ENCODE measurements at places on chromosomes 7 and 10.

DNA sequence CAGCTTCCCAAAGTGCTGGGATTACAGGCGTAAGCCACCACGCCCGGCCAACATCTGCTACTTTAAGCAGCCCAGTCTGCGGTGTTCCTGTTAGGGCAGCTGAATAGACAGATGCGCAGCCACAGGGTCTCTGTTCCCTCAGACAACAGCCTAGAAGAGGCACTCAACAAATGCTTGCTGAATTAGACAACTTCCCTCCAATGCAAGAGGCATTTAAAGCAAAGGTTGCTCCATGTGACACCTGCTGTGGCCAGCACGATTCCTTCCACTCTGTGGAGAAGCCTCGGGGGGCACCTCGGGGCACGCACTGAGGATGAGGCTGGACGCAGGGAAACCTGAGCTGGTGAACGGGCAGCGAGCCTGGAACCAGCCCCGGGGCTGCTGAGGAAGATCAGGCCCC, 237.8 kb downstream of the MAD1L1 start:
- DNase-seq: no peak

DNA sequence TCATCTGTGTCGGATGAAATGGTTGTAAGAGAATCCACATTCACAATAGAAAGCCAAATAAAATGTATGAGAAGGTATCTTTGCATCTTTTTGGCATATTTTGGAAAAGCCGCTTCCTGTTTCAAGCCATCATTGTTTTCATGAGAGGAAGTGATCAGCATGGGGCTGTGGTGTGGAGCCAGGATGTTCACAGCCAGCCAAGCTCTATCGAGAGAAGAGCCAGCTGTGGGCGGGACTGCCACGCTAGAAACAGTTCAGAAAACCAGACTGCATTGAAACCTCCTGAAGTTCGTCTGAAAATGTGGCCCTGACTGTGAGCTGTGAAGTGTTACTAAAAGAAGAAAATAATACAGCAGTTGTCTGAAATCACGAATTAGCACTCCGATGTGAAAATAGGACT, 21.2 kb upstream of the NPS start:
- no peak for DNase-seq

DNA sequence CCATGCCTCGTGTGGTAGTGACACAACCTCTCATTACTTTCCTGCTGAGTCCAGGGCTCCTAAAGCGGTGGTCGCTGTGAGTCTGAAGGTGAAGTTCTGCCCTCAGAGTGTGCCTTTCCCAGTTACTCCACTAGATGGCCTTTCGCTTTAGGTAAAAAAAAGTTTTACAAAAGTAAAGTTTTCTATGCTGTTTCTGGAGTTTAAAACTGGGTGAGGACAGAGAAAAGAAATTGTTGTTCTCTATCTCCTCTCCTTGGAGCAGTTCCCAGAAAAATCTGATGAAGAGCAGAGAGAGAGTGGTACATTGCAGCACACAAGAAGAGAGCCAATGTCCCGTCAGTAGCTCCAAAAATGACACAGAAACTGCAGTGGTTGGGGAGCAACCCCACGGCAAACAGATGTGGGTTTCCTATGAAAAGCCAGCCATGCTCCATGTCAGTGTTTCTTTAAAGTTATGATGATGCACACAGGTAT, 257.1 kb downstream of the GLI3 start:
- no peak for DNase-seq

DNA sequence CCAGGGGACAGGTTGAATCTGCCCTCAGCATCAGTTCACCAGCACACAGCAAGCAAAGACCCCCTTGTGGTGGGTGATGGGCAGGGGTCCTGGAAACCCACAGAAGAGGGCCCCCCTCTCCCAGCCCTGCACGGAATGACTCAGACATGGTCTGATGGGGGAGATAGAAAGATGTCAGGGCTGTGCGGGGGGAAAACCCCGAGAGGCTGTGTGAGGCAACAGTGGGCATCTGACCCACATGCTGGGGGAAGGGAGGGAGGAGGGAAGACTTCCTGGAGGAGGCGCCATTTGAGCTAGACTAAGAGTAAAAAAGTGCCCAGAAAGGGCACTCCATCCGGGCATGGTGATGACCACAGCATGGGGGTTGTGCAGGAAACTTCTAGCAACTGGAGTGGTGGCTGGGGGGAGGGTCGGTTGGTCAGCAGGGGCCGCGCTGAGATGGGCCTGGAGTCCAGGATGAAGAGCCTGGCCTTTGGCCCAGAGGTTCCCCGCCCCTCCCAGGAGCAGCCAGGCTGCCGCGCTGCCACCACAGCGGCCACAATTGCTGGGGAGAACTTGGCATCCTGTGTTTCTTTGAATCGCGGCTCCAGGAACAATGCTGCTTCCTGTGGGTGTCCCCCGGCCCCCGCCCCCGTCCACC, 2.5 kb downstream of the LFNG start:
- DNase-seq: no peak

GRCh38 chr10:778626-779330, 89.3 kb upstream of the DIP2C start:
- DNase-seq: no peak

DNA sequence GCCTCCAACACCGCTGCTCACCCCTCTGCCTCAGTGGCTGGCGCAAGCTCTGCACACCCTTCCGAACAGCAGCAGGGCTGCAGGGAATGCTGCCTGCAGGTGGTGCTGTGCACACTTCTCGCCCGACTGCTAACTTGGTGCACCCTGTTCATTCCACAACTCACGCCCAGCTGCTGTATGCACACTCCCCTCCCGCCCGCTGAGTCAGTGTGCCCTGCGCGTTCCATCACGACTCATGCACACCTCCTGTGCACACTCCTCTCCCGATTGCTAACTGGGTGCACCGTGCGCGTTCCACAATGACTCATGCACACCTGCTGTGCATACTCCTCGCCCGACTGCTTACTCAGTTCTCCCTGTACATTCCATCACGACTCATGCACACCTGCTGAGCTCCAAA, 21.5 kb downstream of the ADARB2 start:
- DNase-seq: peak; percentile 12

GRCh38 chr7:116277070-116277469, 66.7 kb downstream of the TES start:
- DNase-seq: no peak

DNA sequence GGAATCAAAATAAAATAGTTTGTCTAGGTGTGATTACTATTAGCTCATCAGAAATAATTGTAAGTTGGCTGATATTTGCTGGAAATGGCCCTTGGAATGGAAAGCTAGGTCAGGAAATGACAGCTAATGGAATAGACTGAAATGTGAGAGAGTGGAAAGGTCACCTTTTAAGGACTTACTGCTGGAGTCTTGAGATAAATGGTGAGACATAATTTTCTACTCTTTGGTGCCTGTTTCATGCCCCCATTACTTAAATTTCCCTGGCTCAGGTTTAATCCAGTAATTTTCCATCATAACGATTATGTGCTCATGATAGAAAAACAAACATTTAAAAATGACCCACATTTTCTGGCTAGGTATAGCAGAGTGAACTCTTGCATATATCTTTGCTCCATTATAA, 123.6 kb downstream of the ADAM22 start:
- DNase-seq: no peak

- no peak for DNase-seq
Measured at GRCh38 chr7:44152971-44153947, 12.1 kb upstream of the MYL7 start.

GRCh38 chr7:50562136-50562535, 3.1 kb downstream of the DDC start:
- no peak for DNase-seq

DNA sequence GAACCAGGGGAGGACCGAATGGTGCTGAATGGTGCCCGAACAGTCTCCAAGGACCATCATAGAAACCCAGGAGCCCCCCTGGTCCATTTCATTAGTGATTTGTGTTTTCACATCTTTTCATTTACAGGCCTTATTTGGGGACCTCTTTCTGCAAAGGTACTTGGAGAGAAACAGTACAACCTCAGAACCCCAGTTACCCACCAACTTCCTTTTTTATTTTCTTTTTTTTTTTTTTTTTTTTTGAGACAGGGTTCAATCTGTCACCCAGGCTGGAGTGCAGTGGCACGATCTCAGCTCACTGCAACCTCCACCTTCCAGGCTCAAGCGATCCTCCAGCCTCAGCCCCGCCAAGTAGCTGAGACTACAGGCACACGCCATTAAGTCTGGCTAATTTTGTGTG, 13.0 kb upstream of the ELN start:
- no peak for DNase-seq

- no peak for DNase-seq
Measured at GRCh38 chr10:29861811-29862505, 197.4 kb downstream of the JCAD start.

DNA sequence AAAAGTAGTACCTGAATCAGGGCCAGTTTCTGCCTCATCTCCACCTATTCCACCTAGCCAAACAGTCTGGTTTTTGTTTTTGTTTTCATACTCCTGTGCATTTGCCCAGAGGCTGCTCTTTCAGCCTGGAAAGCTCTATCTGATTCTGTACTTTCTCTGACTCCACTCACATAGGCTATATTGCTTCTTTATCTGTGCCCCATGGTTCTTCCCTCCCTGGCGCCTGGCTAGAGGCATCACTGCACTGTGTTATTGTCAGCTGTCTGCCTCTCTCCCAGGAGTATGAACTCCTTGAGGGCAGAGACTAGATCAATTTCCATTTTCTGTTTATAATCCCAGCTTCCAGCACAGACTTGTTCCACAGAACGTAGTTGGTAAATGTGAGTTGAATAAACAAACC, 5.1 kb upstream of the LMOD2 start:
- DNase-seq: no peak

- no peak for DNase-seq
Measured at GRCh38 chr7:137804836-137805235, 41.9 kb downstream of the DGKI start.

GRCh38 chr7:45574669-45575500, 717 bp downstream of the ADCY1 start:
- DNase-seq: no peak

GRCh38 chr7:73850781-73851207, 8.5 kb upstream of the METTL27 start:
- no peak for DNase-seq

- DNase-seq: no peak
Measured at GRCh38 chr7:35599645-35600044, 95.3 kb downstream of the HERPUD2 start.

DNA sequence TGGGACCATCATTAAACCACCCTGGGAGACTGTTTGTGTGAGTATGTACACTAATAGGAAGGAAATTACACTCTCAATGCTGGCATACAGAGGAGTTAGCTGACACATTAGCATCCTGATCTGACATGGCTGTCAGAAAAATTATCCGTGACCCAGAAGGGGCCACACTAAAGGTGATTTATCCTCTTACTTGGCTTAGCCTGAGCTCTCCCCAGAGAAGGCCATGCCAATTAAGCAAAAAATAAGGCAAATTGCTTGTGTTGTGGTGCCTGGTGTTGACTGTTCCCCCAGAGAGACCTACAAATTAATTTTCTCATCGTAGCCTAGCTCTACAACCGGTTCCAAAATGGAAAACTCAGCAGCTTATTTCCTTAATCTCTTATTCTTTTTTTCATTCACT, 992.3 kb downstream of the KCNMA1 start:
- DNase-seq: no peak

DNA sequence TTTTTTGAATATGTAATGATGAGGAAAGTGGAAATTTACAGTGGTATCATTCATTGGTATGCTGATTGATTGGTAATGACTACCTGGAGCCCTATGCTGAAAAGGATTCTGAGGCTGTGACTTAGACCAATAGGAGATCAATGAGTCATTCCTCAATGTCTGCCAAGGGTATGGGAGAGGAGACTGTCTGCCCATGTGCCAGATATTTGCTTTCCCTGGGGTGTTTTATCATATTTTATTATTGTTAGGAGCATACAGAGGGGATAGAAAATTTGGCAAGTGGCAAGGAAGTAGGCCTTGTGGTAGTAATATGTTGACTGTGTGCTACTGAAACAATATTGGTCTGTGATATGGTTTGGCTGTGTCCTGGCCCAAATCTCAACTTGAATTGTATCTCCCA, 54.8 kb downstream of the ASAH2B start:
- DNase-seq: no peak

DNA sequence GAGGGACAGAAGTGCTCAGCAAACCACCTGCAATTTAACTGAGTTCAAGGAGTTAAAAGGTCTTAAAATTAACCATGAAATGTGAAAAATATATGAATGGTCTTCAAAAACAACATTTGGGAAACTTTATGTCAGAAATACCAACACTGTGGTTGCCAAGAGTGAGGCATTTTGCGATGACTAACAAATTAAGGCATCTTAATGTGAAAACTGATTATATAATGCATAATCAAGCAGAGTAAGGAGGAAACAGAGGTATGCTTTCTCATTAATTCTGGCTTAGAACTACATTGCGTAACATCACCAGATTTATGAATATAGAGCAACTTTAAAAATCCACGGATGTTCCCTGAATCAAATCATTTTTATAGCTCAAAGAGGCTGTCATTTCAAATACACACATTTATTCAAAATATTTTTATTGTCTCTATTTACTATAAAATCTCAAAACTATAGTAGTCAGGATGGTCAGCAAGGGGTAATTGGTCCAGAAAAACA, 335.5 kb downstream of the LRRTM3 start:
- no peak for DNase-seq

- DNase-seq: no peak
Measured at GRCh38 chr7:116851671-116852070, 10.7 kb upstream of the CAPZA2 start.

DNA sequence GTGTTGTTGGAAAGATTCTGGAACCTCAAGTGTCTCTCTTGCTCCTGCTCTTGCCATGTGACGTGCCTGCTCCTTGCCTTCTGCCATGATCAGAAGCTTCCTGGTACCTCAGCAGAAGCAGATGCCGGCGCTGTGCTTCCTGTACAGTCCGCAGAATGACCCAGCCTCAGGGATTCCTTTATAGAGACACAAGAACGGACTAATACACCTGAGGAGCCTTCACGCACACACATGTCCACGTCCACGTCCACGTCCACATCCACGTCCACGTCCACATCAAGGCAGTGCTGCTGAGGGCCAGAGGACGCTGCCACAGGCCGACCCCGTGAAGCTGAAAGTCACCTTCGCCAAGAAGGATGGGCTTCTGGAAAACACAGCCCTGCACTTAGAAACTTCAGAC, 190.1 kb downstream of the MAD1L1 start:
- DNase-seq: no peak

GRCh38 chr7:48140001-48140681, 31.1 kb upstream of the ABCA13 start:
- DNase-seq: no peak

DNA sequence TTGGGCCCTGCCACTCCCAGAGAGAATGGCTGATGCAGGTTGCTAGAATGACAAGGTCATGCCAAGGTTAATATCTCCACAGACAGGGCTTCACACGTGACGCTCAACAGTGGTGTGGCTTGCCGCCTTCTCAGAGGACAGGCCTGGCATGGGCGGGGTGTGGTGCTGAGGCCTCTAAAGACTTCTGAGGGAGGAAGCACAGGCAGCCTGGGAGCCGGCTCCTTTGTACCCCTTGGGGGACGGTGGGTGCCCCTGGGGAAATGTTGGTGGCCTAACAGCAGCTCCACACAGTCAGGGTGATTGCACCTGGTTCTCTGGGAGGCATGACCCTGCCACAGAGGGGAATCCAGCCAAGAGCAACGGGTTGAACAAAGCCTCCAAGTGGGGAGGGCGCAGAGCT, 115.1 kb downstream of the PKD1L1 start:
- no peak for DNase-seq

GRCh38 chr10:69994262-69994661, 58.4 kb upstream of the MACROH2A2 start:
- no peak for DNase-seq

- no peak for DNase-seq
Measured at GRCh38 chr7:85154282-85154937, 32.4 kb downstream of the SEMA3D start.

- no peak for DNase-seq
Measured at GRCh38 chr7:142771353-142771723, 568 bp downstream of the PRSS2 start.
